ENCODE measurements at places on chromosomes 11 and 22.

- DNase-seq, result peak; percentile 86
Observed at GRCh38 chr22:31451709-31452571, 37.7 kb downstream of the EIF4ENIF1 start.

GRCh38 chr11:69595805-69596665 is 44.9 kb upstream of the CCND1 start:
- DNase-seq, result no peak

DNA sequence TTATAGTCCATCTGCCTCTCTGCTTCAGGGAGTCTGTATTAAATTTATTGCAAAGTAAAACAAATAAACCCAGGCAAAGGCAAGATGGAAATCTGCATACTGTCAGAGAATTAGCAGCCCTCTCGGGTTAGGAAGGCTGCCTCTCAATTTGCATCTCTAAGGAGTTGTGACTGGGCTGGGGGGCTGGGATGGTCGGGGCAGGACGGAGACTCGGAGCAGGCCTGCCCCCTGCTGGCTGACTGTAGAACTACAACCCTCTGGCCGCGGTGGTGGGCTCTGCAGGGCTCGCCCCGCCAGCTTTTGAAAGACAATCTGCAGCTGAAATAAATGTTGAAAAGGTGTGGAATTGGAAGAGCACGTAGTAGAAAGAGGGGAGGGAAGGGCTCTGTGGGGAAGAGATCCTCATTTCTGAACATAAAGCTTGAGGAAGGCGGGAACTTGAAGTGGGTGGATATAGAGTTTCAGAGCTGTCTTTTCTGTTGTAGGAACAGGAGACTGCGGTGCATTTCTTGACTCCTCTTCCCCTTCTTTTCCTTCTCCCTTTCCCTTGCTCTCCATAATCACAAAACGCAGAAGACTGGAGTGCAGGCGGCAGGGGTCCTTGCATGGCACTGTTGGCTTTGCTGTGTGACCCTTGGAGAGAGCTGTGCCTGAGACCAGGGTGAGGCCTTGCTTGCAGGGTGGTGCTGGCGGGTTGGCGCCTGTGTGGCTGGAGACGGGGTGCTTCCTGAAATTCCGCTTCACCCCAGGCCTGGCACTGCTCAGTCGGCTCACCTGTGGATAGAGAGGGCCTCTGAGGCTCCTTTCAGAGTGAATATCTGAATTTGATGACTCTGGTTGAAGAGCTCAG is 22.6 kb upstream of the PKNOX2 start:
- peak; percentile 83 for DNase-seq

- no peak for DNase-seq
Observed at GRCh38 chr11:76281558-76281906, 75.2 kb upstream of the WNT11 start.

- DNase-seq, result peak; percentile 44
Observed at GRCh38 chr22:45493286-45493771, 9.4 kb upstream of the FBLN1 start.

DNA sequence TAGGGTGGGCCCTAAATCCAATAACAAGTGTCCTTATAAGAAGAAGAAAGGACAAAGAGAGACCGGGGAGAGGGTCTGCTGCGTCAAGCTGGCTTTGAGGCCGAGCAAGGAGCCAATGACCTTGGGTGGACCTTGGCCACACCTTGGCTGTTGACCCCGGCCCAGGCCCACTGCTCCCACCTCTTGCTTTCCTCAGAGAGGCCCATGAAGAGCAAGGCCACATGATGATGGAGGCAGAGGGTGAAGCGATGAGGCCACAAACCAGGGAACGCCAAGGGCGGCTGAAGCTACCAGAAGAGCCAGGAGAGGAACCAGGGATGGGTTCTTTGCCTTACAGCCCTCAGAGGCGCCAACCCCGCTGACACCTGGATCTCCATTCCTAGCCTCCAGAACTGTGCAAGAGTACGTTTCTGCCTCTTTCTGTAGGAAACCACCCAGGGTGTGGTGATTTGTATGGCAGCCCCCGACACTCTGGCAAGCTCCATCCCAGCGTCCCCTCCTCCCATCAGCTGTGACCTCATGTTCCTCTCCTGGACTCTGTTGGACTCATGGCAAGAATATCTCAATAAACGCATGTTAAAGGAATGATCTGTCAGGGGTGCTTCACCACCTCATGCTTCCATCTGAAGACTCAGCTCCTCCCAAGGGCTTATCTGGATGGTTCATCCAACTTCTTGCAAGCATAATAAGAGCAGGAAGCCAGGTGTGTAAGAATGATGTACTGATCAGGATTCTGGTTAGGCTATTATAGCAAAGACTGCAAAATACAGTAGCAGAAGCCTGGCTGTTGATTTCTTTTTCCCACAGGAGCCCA is 41.6 kb upstream of the LINC01488 start:
- peak; percentile 91 for DNase-seq

DNA sequence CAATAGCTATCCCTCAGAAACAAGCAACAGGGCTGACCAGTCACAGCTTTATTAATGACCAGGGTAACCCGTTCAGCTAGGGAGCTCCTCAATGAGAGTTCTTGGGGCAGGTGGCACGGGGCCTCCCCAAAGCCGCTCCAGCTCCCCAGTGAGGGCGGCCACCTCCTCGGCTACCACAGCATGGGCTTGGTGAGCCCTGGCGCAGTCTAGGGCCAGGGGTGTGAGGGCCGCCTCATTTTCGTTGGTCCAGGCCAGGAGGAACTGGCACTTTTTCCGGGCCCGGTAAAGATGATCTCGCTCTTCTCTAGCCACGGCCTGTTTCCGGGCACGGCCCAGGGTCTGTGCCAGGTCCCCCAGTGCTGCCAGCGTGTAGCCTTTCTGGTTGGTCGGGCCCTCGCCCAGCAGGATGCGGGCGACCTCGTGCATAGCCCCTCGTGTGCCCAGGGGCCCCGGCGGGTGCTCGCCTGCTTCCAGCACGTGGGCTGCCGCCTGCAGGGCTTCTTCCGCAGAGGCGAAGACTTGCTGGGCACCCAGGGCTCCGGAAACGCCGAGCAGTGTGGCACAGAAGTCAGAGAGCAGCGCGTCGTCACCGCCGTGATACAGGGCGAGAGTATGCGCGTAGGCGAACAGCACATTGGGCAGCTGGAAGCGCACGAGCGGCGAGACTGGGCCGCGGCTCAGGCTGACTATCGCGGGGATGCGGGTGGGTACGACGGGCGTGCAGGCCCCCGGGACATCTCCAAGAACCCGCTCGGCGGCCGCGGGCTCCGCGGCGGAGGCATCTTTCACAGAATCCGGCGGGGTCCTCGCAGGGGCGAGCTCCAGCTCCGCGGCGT is 913 bp downstream of the ZNHIT2 start:
- DNase-seq, result peak; percentile 97

DNA sequence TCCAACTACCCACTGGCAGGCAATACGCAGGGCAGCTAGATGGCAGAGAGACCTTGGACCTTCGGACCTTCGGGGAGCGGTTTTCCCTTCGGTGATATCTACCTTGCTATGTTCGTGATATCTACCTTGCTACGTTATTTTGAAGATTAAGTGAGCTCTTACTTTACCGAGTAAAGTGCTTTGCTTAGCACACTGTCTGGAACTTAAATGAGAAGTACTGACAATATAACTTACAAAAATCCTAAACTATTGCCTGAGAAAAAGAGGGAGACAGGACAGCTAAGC is 1.0 kb upstream of the PRDM10 start:
- no peak for DNase-seq

DNA sequence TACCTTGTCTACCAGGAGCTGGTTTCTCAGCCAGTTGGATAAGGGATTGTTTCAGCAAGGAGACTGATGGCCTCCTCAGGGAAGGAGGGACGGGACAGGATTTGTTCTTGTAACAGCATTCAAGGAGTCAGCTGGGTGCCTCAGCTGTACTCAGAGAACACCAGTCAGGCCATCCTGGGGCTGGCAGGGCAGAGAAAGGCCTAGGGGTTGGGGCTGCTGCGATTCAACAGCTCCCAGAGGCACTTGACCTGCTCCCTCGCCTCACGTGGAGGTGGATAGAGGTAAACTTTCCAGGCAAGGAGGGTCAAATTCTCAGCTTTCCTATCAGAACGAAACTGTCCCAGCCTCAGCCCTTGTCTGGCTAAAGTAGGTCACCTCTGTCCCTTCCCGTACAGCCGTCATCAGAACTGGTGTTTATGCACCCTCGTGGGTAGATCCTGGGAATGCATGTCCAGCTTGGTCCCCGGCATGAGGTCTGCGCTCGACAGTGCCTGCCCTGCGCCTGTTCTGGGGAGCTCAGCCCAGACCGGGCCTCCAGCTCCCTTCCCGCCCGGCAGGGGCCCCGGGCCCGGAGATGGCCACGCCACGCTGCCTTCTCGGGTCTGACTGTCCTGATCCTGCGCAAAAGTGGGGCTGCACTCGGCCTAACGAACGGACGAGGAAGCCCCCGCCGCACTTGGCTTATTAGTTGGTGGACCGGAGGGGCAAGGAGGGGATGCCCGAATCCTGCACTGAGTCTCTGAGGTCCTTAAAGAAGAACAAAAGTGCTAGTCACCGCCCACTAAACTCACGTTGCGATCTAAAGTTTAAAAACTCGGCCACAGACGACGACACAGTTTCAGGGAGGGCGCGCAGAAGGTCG is 762 bp upstream of the CCDC134 start:
- DNase-seq, result peak; percentile 90

DNA sequence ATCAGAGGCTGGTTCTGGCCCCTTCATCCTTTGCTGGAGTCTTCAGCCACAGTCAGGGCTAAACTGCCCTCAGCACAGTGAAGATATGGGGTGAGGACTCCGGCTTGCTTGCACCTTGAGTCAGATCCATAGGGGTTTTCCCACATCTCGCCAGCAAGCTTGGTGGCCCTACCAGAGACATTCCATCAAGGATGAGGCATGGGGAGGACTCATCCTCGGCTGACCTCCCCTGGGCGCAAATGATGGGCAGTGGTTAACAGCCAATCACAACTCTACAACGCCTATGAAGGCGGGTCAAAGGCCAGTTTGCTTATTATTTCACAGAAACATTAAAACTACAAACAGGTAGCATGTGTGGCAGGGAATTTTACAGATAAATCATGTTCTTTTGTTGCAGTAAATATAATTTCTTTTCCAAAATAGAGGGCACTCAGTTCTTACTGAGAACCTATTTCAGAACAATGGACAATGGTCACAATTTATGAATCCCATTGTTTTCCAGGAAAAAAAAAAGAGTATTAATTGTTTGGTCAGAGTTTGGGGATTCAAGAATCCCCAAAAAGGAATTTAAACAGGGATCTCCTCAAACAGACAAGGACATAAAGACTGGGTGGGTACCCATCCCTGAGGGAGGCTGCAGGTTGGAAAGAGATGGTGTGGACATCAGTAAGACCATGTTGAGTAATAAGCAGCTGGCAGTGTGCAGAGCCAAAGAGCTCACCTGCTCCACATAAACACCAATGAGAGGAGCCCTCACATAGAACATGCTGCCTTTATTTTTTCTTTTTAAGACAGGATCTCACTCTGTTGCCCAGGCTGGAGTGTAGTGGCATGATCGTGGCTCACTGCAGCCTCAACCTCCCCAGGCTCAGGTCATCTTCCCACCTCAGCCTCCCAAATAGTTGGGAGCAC is 14.8 kb downstream of the PLAAT3 start:
- peak; percentile 95 for DNase-seq

GRCh38 chr22:49425356-49425755 is 402.3 kb downstream of the BRD1 start:
- no peak for DNase-seq

DNA sequence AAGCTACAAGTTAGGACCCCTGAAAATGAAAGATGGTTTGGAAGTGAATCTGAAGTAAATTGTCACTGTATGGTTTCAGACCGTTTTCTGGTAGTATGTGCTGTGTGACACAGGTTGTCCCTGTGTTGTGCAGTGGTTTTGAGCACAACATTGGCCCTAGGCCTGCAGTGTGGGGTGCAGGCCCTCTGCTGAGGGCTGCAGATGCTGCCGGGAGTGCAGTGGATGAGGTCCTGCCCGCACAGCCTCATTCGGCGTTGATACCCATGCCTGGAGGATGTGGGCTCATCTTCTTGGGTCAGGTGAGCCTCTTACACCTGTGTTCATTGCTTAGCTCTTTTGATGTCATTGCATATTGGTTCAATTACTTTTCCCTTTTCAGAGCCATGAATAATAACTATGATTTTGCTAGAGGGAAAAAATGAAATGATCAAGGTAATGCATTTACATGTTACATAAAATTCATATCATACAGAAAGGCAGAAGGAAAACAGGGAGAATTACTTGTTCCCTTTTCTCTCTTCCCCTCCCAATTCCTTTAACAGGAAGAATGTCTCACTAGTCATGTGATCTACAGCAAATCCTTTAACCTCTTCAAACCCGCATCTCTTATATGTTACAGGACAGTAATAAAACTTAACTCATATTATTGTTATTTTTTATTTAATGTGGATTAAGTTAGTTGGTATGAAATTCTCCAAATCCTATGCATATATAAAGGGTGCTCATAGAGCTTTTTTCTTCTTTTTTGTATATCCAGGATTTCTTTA is 48.7 kb downstream of the PTPRJ start:
- no peak for DNase-seq

- peak; percentile 96 for DNase-seq
Observed at GRCh38 chr11:46889689-46890475, 28.5 kb downstream of the LRP4 start.

GRCh38 chr11:122393209-122393860 is 262.2 kb upstream of the UBASH3B start:
- DNase-seq, result no peak

DNA sequence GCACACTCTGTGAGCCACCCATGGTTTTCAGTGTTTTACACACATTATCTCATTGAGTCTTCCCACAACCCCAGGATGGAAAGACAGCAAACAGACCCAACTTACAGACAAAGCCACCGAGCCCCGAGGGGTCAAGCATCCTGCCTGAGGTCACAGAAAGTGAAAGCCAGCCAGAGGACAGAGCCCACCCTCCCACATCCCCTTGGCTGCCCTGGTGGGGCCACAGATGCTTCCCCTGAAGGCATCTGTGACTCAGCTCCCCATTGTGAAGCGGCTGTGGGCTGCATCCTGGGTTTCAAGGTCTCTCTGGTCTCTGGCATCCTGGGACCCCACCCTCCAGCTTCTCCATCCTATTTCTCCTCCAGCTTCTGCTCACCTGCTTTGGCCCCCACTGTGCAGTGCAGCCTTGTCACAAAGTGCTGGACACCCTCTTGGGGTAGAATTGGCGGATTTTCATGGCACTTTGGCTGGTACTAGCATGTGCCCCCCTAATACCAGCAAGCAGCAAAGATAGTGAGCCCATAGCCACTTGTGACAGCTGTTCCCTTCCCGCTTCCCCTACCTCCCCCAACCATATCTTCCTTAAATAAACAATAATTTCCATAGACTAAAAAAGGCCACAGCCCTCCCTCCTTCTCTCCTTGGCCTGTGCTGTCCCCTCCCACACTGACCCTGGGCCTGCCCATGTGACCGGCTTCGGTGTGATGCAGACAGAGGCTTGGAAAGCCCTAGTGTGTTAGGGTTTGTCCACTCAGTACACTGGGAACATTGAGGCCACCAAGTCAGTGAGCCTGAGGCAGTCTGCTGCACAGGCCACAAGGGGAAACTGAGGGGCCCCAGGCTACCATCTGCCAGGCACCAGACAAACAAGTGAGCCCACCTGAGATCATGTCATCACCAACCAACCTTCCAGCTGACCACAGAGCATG is 53.9 kb upstream of the SHISAL1 start:
- DNase-seq, result peak; percentile 71

- no peak for DNase-seq
Observed at GRCh38 chr22:22362936-22363335, 118.3 kb downstream of the VPREB1 start.

Measured in osteoblast (primary cell).